ENCODE measurements at places on chromosomes 2 and 18. TPM values are rescaled to one million over a fixed set of nuclear protein-coding genes. Genes with fewer than 3 reads are reported as not detected.

- no peak overlapping the region for H3K4me3 ChIP-seq
- H3K27me3 ChIP-seq = peaks cover 3% of the 10 kb centered on the region
- H3K4me1 ChIP-seq = no peaks in the 10 kb centered on the region
- no peak overlapping the region for H3K27ac ChIP-seq
- no peaks in the 10 kb centered on the region for H3K36me3 ChIP-seq
These were observed 18.1 kb upstream of the GCFC2 start for GRCh38 chr2:75728614-75729419.

- no peaks in the 10 kb centered on the region for H3K36me3 ChIP-seq
- H3K27ac ChIP-seq = no peak overlapping the region
- DNase-seq = no peak
- no peak overlapping the region for H3K4me3 ChIP-seq
- no peaks in the 10 kb centered on the region for H3K4me1 ChIP-seq
These were observed 80.3 kb upstream of the GYPC start for GRCh38 chr2:126575631-126576030.

DNA sequence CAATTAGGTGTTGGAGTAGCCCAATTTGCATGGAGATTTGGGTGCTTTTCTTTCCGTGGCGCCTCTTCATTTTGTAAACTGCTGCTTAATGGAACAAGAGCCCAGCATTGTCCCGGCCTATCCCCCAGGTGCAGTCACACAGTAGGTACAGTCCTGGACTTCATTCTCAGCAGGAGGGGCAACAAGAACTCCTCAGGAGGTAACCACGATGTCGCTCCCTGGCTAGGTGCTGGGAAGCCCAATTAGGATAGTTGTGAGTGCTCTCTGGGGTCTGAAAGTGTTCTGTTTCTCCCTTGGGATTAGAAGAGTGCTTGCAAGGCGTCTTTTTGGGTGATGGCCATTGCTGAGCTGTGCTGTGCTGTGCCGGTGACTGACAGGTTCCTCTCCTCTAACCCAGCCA is 53.8 kb downstream of the CABLES1 start:
- no peaks in the 10 kb centered on the region for H3K36me3 ChIP-seq
- no peak overlapping the region for H3K27ac ChIP-seq
- H3K4me1 ChIP-seq = peaks cover 11% of the 10 kb centered on the region
- H3K4me3 ChIP-seq = no peak overlapping the region
- H3K27me3 ChIP-seq = no peaks in the 10 kb centered on the region
- no peak for DNase-seq

GRCh38 chr18:41842886-41843285 is 112.1 kb upstream of the PIK3C3 start:
- H3K4me1 ChIP-seq = no peaks in the 10 kb centered on the region
- no peak overlapping the region for H3K4me3 ChIP-seq
- no peaks in the 10 kb centered on the region for H3K36me3 ChIP-seq
- no peak overlapping the region for H3K27ac ChIP-seq
- DNase-seq = no peak

DNA sequence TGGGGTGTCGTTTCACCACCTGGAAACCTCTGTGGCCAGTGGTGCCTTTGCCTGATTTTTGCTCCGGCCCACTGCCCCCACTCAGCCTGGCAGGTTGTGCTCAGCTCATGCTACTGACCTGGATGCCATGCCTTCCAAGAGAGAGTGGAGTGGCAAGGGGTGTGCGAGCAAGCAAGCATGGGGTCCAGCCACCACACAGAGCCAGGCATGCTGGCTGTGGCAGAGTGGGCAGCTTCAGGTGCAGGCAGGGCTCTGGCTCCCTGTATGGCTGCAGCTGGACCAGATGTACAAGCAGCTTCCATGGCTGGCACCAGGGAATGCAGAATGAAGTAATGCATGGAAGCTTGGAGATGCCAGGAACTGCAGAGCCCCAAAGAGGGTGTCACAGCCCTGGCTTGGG is 620.5 kb upstream of the SETBP1 start:
- no peaks in the 10 kb centered on the region for H3K4me1 ChIP-seq
- no peaks in the 10 kb centered on the region for H3K27me3 ChIP-seq
- H3K36me3 ChIP-seq = no peaks in the 10 kb centered on the region
- H3K4me3 ChIP-seq = no peak overlapping the region
- no peak for DNase-seq

LRRTM1 gene
- not detected for total RNA-seq

ICOS gene
- total RNA-seq = not detected

CHMP1B gene
- 49.7 TPM for total RNA-seq

UGT1A3 gene
- not detected for total RNA-seq

REG1B gene
- not detected for total RNA-seq

Measured in astrocyte (in vitro differentiated cells and primary cell).